ENCODE measurements at places on chromosomes 12 and 14.

GRCh38 chr12:78018171-78018910, 187.6 kb downstream of the NAV3 start:
- no peak for DNase-seq

DNA sequence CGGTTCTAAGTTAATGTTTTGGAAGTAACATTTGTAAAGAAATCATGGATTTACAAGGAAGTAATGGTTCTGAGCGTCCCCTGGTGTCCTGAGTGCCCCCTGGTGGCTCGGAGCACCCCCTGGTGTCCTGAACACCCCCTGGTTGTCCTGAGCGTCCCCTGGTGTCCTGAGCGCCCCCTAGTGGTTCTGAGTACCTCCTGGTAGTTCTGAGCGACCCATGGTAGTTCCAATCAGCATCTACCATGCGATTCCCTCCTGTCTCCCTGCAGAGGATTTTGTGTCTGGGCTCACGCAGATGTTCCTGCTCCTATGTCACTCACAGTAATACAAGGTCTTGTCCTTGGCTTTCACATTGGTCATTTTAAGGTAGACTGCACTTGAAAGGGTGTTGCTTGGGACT, 1352.9 kb downstream of the TMEM121 start:
- DNase-seq, result peak; percentile 34

- DNase-seq, result peak; percentile 43
Observed at GRCh38 chr14:100383727-100384158, 60.6 kb downstream of the SLC25A47 start.

DNA sequence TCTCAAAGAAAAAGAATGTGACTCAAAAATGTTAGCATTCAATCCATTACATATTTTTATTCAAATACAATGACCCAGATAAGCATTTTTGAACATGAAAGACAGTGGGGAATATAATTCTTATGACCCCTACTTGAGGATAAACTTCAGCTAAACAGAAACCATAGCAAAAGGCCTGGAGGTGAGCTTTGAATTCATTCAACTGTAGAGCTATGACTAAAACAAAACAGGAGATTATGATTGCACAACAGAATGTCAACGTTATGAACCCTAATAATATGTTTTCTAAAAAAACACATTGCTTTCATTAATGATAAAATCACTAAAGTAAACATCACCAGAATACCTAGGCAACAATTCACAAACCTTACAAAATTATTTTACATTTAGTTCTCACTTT, 27.8 kb downstream of the EFCAB11 start:
- no peak for DNase-seq

Measured in activated CD4-positive, alpha-beta T cell treated with anti-CD3 and anti-CD28 coated beads, Interleukin-2, amount 50 U/mL, for 24 hours (primary cell).